ENCODE measurements at places on chromosomes 6 and 20.
A peak's percentile ranks its signal among the peaks of the same experiment; 100 is the strongest.

- DNase-seq: no peak
Observed at GRCh38 chr20:63151554-63152321, 64.2 kb downstream of the YTHDF1 start.

DNA sequence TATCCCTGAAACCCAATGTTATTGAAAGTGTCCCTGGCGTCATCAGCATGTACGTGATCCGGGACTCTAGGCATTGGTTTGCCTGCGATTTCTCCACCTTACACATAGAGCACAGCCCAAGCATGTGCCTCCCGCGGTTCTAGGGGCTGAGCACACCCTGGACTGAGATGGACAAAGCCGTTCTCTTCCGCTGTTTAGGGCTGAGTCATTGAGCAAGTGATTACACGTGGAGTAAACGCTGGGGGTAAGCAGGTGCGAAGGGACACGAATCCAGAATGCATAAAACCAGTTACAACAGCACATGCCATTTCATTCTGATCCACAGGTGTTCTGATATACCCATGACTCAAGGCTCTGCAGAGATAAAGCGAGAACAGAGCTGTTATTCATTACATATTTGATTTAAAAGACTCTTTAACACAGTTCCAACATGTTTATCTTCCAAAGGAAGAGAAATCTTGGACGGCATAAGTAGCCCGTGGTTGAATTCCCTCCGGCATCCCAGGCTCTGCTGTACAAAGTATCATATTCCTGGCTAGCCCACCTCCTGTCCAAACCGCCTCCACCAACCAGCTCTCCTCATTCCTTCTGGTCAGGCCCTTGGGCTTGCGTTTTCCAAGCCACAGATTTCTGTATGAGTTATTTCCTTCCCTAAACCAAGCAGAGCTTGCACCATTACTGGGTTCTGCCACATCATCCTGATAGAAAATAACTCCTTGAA is 36.1 kb upstream of the THBS2 start:
- no peak for DNase-seq

DNA sequence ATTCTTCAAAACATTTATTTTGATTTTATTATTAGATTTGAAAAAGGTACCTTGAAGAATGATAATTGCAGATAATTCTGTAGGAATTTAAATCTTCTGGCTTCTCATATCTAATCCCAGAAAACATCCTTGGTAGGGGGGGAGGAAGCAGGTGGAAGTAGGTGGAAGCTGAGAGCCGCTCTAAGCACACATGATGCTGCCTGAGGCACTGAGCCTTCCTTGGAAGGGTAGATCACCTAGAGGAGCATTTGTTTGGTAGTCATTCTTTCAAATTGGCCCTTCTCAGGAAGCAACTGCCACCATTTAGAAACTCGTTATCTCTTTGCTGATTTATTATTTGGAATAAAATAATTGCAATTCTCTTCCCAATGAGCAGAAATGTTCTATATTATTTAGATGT is 623.3 kb downstream of the CD109 start:
- no peak for DNase-seq

DNA sequence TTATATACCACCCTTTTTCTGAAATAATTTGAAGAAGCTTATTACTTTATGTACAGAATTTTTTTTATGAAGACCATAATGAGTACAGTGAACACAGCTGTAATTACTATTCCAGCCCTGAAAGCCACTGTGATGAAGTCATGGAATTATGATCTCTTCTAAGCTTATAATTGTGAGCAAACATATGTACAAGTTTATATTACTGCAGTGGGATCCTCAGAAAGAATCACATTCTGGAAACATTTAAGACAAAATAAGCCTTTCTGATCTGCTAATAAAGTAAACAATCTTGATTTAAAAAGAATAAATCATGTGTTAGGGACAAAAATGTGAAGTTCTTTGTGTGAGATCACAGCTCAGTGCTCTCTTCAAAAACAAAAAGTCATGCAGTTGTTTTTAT is 560.4 kb downstream of the CD109 start:
- no peak for DNase-seq

DNA sequence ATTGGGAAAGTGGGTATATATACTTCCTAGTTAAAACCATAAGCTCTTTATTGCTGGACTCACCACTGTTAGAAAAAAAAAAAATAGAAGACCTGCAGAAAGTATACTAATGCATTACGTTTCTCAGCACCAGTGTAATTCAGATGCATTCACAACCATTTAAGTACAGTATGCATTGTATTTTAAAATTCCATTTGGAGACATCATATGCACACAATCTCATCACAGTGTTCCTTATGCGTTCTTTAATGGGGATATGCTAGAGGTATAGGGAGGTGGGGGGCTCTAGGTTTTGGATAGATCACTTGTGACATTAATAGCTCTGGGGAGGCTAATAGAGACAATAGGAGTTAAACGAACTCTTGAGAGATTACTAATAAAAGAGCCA is 9.4 kb downstream of the TFAP2A start:
- DNase-seq: no peak

DNA sequence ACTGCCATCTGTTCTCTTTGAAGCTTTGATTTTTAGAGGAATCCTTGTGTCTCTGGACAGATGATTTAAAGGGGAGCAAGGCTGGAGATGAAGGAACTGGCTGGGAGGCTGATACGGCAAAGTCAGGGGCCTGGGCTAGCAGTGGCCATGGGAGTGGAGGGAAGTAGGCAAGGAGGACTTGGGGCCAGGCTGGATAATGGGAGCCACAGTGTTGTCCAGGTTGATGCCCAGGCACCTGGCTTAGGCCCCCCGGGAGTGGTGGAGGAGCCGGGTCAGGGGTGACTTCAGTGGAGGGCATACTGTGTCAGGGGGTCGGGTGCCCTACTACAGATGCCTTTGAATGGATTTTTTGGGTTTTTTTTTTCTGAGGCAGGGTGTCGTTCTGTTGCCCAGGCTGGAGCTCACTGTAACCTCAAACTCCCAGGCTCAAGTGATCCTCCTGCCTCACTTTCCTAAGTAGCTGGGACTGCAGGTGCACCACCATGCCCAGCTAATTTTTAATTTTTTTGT is 45.0 kb downstream of the EFCAB8 start:
- no peak for DNase-seq

DNA sequence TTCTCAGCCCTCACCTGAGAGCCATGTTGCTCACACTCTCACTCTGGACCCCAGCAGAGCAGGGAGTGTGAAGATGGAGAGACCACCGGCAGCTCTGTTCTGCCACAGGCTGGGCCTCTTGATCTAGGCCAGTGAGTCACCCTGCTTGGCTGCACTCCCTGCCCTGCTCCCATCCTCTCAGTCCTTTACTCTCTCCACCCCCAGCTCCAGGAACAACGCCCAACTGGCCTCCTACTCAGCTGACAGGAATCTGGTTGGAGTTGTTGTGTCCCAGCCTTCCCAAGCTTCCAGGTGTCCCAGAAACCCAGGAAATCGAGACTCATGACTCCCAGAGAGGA is at the start of gene PSORS1C1:
TSS of gene PSORS1C1 (plus strand) at position 260 of the 338 bp plus-strand sequence. CDS start 14,833 bp downstream, outside the sequence.
- peak; percentile 35 for DNase-seq

- DNase-seq: no peak
Observed at GRCh38 chr6:31168606-31169005, 1.9 kb downstream of the POU5F1 start.

- no peak for DNase-seq
Observed at GRCh38 chr6:49676671-49677281, 36.6 kb downstream of the CRISP2 start.

- DNase-seq: no peak
Observed at GRCh38 chr6:150099953-150100352, 31.0 kb upstream of the ULBP3 start.

DNA sequence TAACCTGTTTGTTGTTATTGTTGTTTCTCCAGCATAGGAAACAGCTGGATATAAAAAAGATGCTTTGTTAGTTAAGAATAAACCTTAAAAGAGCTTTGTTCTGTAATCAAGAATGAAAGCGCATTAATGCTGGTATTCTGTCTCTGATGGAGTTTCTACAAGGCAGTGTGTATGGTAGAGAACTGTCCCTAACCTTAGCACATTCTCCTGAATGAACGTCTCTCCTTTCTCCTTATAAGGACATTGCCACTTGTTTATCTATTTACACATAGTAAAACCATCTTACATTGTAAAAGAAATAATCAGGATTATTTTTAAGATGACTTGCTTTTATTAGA is 33.8 kb upstream of the LCA5 start:
- no peak for DNase-seq

- no peak for DNase-seq
Observed at GRCh38 chr6:21595285-21596144, 2.0 kb downstream of the SOX4 start.

DNA sequence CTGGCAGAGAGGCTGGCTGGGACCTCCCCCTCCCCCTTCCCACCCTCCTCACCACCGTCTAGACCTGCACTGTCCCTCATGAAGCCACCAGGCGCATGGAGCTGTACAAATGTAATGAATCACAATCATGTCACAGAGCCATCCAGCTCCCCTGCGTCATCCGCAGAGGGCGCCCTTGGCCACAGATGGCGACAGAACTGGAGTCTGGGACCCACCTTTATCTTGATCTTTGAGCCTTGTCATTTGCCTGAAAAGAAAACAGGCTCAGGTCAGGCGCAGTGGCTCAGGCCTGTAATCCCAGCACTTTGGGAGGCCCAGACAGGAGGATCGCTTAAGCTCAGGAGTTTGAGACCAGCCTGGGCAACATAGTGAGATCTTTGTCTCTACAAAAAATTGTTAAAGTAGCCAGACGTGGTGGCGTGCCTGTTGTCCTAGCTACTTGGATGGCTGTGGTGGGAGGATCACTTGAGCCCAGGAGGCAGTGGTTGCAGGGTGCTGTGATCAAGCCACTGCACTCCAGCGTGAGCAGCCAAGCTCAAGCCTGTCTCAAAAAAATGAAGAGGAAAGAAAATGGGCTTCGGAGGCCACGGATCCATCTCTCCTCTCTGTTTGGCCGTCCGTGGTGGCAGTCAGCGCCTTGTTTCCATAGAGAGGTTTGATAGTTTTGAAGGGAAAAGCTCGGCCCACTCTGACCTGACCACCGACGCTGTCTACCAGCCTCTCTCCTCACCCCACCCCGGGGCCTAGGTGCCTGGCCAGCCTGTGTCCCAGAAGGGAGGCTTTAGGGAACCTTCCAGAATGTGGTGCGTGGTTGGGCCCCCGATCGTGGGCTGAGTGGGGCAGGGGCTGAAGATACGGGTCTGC is 6.2 kb downstream of the COL9A3 start:
- no peak for DNase-seq

- DNase-seq: peak; percentile 86
Observed at GRCh38 chr6:153966001-153966400, 73.0 kb upstream of the OPRM1 start.

GRCh38 chr20:36036688-36037087 is 68.3 kb downstream of the CNBD2 start:
- DNase-seq: no peak

- no peak for DNase-seq
Observed at GRCh38 chr6:134199848-134200606, 117.9 kb downstream of the SGK1 start.

DNA sequence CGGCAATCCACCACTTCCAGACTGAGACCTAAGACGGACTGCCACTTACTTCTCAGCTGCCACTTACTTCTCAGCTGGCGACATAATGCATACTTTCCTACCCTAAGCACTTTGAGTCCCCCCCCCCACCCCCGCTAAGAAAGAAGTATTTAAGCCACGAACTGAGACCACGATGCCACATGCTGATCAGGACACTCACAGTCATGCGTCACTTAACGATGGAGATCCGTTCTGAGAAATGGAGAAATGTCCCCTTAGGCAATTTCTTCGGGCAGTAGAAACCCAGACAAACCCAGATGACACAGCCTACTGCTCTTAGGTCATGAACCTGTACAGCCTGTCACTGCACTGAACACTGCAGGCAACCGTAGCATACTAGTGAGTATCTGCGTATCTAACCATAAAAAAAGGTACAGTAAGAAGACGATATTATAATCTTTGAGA is 690 bp downstream of the IFNGR1 start:
- DNase-seq: peak; percentile 71

DNA sequence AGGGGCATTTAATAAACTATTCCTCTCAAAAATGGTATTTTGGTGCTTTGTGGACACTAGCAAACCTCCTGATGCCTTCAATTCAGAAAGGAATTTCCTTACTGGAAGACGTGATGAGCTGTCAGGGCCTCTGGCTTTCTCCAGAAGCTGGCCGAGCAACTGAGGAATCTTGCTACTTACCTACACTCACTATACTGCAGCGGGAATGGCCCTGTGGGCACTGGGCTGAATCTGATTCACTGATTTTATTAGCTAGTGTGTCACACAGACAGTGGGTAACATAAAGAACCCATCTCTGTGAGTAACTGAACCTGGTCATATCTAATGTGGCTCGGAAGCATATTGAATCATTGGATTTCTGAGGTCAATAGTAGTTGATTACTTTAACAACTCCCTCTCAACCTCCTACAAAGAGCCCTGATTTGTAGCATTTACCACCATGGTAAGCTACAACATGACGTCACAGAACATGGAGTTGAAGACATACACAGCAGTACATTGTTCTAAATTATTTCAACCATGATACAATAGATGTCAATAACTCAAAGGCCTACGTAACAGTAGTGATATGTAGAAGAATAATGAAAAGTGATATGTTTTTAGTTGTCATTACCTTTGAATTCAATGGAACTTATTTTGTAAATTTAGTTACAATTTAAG is 232.1 kb downstream of the SYNE1 start:
- no peak for DNase-seq

DNA sequence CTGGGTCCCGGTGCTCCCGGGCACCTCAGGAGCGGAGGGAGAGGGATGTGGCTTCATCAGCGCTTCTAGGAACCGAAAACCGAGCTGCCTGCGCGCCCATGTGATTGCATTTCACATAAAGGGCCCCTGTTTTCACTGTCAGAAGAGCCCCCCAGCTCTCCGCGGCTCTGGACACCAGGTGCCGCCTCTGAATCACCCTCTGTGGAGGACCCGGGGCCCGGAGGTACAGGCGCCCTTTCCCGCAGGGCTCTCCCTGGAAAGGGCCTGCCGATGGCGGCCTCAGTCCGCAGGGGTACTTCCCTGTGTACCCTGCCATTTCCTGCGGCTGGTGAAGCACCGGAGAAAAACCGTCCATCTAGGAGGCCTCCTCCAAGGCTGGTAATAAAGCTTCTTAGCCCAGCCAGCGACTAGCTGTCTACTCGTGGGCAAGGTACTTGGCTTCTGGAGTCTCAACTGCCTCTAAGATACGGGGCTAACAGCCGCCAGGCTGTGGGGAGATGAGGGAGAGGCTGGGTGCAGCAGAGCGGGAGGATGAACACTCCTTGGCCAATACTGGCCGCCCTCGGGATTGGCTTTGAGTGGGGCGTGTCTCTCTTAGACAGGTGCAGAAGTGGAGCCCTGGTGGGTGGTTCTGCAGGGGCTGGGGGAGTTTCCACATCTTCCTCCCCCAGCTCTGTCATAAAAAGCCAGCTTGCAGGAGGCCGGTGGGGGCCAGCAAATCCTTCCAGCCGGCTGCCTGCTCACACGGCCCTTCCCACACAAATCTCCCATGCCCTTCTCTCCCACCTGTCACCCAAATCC is 1.6 kb downstream of the PPP1R16B start:
- DNase-seq: no peak

- no peak for DNase-seq
Observed at GRCh38 chr6:30618270-30618797, 694 bp downstream of the MRPS18B start.

- no peak for DNase-seq
Observed at GRCh38 chr6:40349123-40349900, 237.9 kb downstream of the LRFN2 start.

- DNase-seq: no peak
Observed at GRCh38 chr6:131532580-131533039, 40.4 kb upstream of the ARG1 start.

All from foreskin melanocyte (primary cell).